ENCODE measurements at places on chromosomes 3 and 15. TPM values are rescaled to one million over a fixed set of nuclear protein-coding genes. Genes with fewer than 3 reads are reported as not detected.

DNA sequence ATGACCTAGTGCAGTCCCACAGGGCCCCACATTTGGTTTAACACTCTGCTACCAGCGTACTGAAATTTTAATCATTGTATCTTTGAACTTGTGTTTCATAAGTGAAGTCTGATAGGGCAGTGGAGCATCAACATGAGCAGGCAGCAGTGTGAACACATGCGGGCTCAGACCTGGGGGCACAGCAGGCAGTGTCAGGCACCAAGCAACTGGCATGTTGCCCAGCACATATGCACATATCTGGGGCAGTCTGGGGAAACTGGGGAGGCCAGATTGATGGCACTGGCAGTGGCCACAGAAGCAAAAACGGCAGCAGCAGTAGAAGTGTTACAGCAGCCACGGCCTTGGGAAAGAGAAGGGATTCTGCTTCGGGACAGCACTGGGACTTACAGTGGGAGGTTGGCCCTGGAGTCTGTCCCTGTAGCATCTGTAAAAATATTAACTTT is 353.9 kb upstream of the KCNMB2 start:
- no peak for DNase-seq

GRCh38 chr3:129723558-129724324 is 117.3 kb upstream of the PLXND1 start:
- DNase-seq, result peak; percentile 23

DNA sequence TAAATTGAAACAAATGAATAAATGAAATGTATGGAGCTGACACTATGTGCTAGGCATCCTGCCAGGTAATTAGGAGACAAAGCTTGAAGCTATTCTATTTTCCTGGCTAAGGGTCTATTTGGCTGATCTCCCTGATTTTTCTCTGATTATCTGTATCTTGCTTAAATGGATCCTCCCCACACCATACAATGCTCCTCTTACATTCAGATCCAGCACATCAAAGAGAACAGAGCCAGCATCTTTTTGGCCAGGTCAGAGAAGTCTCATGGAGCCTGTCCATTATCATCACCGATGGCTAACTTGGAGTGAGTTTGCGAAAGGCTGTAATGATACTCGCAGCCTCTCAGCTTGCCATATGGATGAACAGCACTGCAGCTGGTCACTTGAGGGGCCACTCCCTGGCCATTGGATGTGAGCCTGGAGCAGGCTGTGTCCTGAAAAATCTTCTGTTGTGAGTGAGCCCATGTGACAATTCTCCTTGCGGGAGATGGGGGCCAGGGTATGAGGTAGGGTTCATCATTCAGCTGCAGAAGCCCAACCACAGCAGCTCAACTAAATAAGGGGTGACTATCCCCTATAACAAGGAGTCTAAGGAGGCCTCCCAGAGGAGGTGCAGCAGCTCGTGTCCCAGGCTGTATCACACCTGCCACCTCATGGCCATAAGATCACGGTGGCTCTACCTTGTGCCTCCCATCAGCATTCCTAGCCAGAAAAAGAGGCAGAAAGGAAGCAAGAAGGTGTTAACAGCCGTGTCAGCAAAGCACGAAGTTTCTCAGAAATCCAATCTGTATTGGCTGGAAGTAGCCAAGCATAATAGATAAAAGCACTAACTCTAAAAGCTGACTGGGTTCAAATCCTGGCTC is 69.3 kb upstream of the ST8SIA2 start:
- DNase-seq, result no peak

The MELTF gene
- 12.9 TPM for total RNA-seq

The GOLGA6D gene
- not detected for total RNA-seq

The NDUFAF3 gene
- total RNA-seq, result 37.8 TPM

The ANKRD63 gene
- not detected for total RNA-seq

The FOXB1 gene
- not detected for total RNA-seq

Measured in MG63 (cell line).